Retinal pigment epithelial cell (primary cell): ENCODE measurements at places on chromosomes 13 and 19.

- no peak for DNase-seq
Measured at GRCh38 chr19:41412953-41413352, 14.2 kb downstream of the B3GNT8 start.

DNA sequence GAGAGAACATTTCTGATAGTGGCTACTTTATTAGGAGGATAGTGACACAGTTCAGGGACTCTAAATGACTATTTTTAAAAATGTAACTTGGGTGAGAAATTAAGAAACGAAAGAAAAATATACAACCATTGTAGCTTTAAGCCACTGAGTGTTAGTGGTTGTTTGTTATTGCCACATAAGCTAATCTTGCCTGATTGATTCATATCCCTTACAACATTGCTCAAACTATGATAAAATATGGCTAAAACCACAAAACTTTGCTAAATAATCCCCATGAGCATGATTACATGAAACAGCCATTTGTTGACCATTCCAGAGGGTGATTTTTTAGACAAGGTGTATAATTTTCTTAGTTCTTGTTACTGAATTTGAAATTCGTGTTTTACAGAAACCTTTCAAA, 343.4 kb downstream of the SLITRK5 start:
- DNase-seq, result no peak

- no peak for DNase-seq
Measured at GRCh38 chr13:52002361-52002760, 8.9 kb downstream of the ATP7B start.

DNA sequence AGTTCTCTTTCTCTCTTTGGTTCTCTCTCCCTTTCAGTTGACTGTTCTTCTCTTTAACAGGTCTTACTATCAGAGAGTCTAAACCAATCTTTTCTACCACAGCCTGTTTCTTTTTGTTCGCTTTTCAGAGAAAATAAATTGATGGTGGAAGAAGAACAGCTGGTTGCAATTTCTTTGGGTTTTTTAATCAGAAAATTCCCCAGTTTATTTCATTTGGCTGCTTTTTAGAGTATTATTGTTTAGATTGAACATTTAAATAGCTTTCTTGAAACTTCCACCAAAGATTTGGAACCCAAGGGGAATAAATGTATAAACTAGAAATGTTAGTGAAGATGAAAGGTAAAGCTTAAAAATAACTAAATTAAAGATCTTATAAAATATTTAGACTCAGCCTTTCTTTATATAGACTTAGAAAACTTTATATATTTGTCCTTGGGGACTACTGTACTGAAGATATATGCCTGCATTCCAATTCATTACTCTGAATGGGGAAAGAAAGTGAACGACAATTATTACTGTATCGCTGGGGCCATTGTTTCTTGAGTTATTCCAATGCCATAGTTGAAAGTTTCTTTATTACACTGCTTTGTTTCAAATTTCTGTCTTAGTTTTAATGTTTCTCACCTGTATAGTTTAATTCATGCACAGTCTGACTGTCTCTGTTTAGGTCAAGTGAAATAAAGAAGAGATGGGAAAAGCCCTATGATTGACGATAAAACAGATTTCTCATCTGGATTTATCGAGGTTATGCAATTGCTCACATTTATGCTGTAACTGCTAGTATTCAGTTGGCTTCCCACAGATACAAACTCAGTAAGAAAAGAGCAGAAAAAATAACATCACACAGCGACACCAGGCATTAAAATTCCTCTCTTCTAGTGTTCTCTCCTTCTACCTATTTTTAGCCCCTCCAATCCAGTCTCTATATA, 169.4 kb upstream of the CSNK1A1L start:
- DNase-seq, result no peak
